Erythroblast (primary cell): ENCODE measurements at places on chromosomes 7 and 10.

GRCh38 chr7:64206903-64207302 is at the start of gene ZNF735:
Gene ZNF735, plus strand, starts transcription at chr7:64207203. Its CDS starts 0 bp downstream, at chr7:64207203.
- DNase-seq = no peak

- no peak for DNase-seq
These were observed 26.4 kb downstream of the RHOBTB1 start for GRCh38 chr10:60917331-60918280.

DNA sequence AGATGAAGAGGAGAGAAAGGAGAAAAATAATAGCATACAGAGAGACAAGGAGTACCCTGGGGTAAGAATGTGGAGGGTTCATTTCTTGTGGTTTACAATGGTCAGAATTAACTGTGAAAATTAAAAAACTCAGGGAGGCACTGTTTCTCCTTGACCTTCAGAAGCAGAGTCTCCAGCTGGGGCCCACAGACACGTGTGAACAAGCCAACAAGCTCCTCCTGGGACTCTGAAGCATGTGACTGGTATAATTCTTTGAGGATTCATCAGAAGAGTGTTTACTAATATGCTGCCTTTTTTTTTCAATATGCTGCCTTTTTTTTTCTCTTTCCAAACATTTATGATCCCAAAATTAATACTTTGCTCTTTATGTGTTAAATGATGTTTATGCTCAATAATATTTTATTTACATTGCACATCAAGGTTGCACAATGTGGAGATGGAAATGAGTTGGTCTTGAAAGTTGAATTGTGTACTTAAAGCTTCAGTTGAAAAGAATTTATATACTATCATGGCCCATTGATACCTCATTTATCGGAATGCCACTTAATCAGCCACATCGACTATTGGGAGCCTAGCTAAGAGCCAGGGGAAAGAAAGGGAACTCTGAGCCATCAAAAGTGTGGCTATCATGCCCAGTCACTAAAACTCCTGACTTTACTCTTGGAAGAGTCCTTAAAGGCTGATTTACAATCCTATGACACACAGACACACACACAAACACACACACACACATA is 134.7 kb upstream of the RHOBTB1 start:
- no peak for DNase-seq

- no peak for DNase-seq
These were observed 347.8 kb downstream of the NXPH1 start for GRCh38 chr7:8781166-8781565.

DNA sequence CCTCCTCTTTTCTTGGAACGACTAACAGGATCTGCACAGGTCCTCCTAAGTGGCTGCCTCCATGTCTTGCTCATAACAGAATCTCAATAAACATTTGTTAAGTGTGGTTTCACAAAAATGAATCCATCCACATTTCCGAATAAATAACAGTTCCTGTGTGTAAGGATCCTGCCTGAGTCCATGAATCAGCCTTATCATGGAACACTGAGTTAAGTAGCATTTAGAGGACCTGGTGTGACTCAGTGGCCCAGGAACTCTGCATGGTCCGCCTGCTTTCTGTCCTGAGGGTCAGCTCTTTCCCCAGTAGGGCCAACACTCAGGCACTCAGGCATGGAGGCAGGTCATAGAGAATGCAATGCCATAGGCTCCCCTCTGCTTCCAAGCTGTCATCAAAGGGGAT is 15.8 kb upstream of the C10orf90 start:
- DNase-seq = no peak

DNA sequence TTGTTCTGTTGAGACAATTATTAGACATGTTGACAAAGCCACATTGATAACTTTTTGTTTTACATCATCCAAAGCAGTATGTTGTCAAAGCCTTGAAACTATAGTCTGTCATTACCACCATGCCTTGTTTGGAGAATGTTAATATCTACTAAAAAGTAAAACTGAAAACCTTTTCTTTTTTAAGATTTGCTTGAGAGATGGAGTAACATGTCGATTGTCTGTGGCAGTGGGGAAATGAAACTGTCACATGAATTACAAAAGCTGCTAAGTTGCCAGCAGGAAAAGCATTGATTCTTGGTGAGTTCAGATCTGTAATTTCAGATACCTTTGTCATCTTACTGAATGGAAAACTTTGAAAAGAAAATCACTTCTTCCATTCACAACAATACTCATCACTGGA is 69.1 kb downstream of the TFPI2 start:
- no peak for DNase-seq

DNA sequence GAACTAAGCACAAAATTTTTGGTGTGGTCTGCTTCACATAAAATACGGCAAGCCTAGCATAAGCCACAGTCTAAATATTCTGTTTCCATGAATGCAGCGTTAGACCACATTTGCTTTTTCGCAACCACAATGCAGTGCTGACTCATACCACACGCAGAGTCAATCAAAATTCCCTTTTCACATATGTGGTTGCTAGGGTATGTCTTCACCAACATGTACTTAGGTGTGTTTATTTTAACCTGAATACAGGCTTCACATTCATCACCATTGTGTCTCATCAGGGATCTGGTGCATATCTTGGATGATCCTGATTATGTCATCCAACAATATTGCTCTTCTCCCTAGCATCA is 90.8 kb downstream of the CHN2 start:
- DNase-seq = no peak

DNA sequence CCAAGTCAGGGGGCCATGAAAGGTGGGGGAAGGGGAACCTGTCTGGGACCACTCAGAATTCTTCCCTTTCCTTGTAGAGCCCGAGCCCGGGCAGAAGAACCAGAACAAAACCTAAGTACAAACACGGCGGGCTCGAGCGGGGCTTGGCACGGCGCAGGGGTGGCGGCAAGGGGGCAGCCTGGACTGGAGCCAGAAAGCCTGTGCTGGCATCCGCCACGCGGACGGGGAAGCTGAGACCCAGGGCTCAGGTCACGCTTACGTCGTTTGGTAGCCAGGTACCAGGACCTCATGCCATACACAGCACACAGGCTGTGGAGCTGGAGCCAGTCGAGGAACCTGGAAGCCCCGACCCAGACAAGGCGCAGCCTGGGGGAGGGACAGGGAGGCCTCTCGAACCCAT is 6.6 kb upstream of the GPER1 start:
- DNase-seq = no peak

DNA sequence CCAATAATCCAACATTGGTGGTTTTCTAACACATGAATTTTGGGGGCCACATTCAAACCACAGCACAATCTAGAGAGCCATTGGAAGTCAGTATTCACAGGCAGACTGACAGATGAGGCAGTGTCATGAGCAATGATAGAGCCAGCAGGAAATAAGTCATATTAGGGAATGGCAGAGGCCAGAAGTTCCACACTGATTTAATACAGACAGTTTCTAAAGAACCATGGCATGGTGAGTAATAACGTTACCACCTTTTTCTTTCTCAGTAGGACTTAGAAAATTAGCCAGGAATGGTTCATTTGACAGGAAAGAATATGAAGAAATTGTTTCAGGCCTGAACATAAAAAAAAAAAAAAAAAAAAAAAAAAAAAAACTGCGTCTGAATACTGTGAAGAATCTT is 210.3 kb downstream of the GPAM start:
- DNase-seq = no peak

GRCh38 chr10:15360566-15360965 is 10.5 kb downstream of the FAM171A1 start:
- peak; percentile 23 for DNase-seq

- DNase-seq = no peak
These were observed 147.0 kb downstream of the OAT start for GRCh38 chr10:124271676-124272075.

DNA sequence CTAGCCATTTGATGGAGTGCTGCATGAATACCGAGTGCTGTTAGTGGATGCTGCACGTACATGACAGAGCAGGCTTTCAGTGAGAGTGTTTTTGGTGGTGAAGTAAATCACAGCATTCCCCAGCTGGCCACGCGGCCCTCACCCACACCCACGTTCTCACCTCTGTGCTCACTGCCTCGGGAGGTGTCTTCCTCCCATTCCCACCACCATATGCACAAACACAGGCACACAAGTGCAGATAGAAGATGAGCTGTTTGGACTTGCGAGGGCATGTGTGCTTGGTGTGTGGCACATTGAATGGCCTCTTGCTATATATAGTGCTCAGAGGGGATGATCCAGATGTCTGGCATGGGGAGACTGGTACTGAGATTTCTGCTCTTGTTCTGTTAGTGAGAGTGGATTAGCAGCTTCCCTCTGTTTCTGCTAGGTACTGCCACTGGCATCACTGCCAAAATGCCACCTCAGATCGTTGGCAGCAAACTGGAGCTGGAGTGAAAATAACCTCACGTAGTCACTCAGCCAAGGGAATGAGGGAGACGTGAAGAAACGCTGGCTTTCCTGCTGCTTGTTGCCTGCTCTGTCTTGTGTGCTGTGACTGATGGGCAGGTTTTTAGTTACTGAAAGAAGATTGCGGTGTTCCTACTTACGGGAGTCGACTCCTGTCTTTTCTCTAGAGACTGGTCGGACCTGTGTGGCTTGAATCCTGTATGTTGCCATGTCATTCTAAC is 19.1 kb downstream of the DNAJB6 start:
- DNase-seq = no peak

DNA sequence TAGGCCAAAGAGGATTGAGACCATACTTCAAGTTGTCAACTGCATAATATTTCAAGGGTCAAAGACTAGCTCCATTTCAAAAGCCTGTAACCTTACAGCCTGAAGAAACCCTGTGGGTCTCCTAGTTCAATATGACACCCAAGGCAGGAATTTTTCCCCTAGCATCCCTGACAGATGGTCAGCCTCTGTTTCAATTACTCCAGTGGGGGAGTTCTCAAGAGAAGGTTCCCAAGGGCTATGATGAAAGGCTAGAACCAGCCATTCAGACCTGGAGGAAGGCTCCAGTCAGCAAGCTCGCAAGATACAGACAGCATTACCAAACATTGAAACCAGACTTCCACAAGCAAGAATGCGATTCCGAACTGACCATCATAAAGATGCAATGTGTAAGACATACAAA is 1.6 kb downstream of the HTR7 start:
- DNase-seq = no peak

DNA sequence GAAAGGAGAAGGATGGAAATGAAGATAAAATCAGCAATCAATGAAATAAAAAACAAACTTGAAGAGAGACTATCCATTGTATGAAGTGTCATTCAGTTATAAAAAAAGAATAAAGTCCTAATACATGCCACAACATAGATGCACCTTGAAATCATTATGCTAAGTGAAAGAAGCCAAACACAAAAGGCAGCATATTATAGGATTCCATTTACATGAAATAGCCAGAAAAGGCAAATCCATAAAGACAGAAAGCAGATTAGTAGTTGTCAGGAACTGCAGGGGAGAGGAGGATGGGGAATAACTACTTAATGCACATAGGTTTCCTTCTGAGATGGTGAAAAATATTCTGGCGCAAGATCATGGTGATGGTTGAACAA is 6.6 kb upstream of the PON1 start:
- no peak for DNase-seq

DNA sequence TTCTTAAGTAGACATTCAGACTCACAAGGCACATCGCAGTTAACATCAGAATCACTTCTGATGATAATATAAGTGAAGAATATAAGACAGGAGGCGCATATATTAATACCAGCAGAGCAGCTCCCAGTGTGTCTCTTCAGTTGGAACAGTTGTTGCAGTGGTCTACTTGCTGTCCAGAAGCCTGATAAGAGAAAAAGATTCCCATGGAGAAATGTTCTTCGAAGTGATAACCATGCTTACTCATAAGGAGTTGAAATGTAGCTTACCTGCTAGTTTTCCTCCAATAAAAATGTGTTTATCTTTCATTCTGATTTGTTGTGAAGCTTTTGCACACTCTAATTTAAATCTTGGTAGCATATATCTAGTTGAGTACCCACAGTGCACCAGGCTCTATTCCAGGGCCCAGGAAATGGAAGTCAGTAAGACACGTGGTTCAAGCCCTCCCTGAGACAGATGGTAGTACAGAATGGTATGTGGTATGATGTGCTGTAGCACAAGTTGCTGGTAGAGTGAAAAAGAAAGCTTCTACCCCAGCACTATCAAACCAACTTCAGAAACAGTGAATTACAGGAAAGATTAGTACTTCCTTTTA is 124.0 kb downstream of the MAPK8 start:
- no peak for DNase-seq
